ENCODE measurements at places on chromosomes 7 and 10.

DNA sequence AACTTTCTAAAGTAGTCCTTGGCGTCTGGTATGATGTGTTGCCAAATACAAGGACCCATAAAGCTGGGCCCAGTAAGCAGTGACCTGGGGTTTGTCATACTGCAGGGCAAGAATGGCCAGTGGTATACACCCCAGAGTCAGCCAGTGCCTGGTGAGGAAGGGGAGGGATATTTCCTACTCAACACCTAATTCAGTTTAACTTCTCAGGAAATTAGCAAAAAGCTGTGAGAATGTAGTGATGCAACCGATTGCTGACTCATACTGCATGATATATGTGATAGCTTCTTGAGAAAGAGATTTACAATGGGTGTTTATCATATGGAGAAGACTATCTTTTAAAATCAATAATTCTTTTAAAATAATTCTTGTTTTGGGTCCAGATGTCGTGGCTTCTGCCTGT is 889.3 kb upstream of the CELF2 start:
- no peak for DNase-seq

- DNase-seq: no peak
Observed at GRCh38 chr10:2679646-2680045, 387.7 kb upstream of the PFKP start.

- DNase-seq: no peak
Observed at GRCh38 chr10:112535531-112535951, 88.5 kb downstream of the VTI1A start.

GRCh38 chr7:16261654-16262053 is 159.7 kb downstream of the CRPPA start:
- DNase-seq: no peak

DNA sequence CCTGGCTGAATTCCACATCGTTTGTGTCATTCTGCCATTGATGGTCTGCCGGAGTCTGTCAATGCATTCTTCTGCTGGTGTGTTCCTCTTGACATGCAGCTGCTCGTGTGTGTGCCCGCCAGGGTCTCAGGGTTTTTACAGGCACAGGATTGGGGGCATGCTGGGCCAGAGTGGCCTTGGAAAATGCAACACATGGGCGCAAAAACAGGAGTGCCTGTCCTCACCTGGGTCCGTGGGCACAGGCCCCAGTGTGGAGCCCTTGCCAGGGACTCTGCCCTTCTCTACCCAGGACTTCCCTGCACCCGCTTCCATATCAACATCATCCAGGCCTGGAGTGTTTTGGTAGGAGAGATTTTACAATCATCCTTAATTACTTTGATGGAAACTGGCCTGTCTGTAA is 340.7 kb downstream of the KIF20B start:
- no peak for DNase-seq

GRCh38 chr10:117884093-117884492 is 162.6 kb downstream of the RAB11FIP2 start:
- DNase-seq: no peak

DNA sequence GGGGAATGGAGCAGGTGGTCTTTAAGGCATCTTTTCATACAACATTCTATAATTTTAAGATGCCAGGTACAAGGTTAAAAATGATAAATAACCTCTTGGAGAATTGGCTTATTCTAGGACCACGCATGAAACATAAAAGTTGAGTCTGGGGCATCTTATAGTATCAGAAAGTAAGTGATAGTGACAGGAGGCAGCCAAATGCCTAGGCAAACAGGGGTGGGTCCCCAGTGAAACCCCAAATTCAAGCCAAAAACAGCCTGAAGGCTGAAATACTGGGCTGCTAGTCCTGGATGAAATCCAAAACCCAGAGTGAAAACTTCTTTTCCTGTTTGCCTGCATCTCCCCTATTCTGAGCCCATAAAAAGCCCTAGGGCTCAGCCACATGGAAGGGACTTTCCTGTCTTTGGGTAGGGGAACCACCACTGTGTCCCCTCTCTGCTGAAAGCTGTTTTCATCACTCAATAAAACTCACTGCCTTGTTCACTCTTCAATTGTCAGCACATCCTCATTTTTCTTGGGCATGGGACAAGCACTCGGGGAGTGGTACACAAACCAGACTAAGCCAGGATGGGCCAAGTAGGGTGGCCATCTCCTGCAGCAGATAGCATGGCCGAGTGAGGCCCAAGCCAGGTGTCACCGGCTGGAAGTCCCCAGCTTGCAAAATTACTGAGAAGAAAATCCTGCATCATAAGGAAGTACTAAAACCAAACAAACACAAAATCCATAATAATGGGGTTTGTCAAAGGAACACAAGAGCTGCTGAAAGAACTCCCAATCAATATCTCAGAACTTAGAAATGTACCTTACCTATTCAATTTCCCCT is 241.6 kb upstream of the GALNT17 start:
- no peak for DNase-seq

GRCh38 chr10:50941629-50942028 is 56.2 kb upstream of the A1CF start:
- DNase-seq: no peak

DNA sequence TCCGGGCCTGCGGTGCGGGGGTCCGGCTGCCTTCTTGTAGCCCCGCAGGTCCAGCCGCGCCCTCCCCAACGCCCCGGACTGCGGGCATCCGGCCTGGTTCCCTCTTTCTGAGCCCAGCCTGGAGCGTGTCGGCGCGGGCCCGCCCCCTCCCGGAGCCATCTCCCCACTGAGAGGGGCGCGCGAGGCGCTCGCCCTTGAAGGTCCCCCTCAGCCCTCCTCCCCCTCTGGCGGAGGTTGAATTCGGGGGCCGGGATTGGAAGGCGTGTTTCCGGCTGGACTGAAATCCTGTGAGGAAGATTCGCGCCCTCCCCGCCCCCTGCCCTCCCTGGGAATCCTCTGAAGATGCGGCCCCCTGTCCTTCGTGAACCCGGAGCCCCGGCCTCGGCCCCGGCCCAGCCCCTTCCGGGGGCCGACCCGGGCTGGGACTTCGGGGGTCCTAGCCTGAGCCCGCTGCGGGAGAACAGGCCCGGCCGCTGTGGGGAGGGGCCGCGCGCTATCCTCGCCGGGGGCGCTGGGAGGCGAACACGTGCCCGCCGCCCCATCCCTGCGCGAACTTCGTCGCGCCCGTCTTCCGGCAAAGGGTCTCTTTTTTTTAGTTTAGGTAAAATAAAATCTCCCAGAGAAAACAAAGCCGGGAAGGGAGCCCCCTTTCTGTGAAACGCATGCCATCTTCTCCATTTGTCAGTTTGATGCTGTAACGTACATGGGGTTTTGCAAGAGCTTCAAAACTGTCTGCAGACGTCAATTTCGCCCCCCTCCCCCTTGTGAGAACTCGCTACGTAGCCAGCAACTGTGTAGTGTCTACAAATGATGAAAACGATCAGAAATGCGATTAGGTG is 636 bp downstream of the PDCD4 start:
- peak; percentile 90 for DNase-seq

DNA sequence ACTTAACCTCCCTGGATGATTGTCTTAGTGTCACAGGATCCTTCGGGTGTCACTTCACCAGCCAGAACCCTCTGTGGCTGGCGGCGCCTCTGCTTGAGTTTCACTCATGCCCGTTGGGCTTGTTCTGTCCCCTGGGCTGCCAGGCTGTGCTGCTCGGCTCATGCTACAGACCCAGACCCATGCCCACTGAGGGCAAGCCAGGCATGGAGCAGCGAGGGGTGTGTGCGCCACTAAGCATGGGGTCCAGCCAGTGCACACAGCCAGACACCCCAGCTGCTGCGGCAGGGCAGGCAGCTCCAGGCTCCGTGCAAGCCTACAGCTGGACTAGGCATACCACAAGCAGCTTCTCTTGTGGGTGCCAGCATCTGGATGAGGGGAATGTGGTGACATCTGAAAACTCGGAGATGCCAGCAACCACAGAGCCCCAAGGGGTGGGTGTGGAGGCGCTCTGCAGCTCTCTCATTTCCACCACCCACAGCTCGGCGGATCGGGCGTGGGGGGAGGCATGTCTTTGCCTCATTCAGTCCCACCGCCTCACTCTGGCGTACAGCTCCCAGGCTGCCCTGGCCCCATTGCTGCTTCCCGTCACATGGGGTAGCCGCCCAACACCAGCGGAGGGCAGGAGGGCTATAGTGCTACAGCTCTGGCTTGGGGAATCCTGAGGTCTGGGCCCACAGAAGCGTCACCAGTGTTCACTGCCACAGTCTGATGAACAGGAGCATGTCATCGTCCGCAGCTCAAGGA is 269.6 kb upstream of the LRGUK start:
- DNase-seq: no peak

DNA sequence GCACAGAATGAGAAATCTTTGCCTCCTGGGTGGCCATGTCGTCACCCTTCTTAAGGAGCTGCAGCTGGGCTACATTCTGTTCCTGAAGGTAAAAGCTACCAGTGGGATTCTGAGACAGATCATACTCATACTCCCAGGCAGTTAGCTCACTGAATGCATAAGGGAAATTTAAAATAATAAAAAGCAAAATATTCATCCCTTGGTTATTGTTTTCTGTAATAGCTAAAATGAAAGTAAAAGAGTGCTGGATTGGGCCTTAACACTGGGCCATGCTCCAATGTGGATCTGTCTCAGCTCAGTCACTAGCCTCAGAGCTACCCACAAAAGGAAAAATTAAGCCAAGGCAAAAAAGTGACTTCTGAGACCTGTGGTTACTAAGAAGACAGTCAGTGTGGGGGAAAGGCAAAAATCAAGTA is 8.9 kb upstream of the DYNC2I1 start:
- DNase-seq: peak; percentile 36

DNA sequence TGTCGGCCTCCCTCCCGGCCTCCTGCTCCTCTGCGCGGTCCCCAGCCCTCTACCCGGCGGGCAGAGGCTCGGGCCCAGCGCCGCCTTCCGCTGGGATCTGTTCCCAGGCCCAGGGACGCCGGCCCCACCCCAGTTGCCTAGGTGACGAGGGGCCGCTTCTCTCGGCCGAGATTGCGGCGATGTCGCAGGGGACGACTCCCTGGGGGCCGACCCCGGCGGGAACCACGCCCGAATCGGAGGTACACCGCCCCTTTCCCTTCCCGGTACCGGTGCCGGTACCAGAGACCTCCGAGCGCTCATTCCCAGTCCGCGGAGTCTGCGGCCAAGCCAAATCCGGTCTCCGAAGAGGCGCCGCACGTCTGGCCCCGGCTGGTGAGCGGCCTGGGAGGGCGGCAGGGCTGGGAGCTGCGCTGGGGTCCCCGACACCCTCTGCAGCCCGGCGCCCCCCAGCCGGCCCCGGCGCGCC is at the start of gene CABCOCO1:
CABCOCO1 (plus strand) TSS at position 136 of the 466 bp plus-strand sequence; CDS start at position 180, 44 bp downstream.
- DNase-seq: no peak

DNA sequence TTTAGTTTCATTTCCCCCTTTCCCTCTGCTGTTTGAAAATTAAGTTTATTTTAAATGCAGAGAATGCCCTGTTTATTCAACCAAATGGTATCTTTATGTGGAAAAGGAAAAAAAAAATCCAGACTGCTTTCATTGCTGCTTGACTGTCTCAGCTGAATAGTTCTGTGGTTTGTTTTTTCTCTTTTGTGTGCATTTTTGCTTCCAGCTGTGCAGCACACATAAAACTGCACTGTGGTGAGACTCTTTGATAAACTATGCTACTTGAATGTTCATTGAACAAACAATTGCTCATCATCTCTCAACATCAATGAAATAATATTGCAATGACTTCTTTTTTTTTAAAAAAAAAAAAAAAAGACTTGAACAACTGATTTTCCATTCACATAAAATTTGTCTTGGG is 78.6 kb upstream of the GLI3 start:
- no peak for DNase-seq

- no peak for DNase-seq
Observed at GRCh38 chr10:94098896-94099295, 105.2 kb downstream of the PLCE1 start.

- DNase-seq: no peak
Observed at GRCh38 chr10:24334279-24334939, 125.5 kb downstream of the KIAA1217 start.

GRCh38 chr10:129978322-129978721 is 14.2 kb upstream of the EBF3 start:
- DNase-seq: no peak

DNA sequence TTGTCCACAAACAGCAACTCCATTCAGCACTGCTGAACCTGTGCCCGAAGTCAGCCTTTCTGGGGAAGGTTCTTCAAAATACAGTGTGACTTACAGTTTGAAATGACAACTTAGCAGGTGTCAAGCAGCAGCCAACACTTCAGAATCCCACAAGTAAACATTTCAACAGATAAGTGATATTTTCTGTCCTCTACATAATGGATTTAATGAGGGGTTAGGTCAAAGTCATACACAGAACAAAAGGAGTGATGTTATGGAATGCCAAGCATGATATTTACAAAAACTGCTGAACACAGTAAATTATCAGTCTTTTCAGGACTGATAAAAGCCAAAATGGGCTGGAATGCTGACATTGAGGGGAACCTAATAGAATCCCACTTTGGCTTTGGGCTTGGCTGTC is 77.6 kb upstream of the JAZF1 start:
- DNase-seq: no peak

GRCh38 chr10:24824536-24824935 is 100.8 kb upstream of the ARHGAP21 start:
- no peak for DNase-seq

DNA sequence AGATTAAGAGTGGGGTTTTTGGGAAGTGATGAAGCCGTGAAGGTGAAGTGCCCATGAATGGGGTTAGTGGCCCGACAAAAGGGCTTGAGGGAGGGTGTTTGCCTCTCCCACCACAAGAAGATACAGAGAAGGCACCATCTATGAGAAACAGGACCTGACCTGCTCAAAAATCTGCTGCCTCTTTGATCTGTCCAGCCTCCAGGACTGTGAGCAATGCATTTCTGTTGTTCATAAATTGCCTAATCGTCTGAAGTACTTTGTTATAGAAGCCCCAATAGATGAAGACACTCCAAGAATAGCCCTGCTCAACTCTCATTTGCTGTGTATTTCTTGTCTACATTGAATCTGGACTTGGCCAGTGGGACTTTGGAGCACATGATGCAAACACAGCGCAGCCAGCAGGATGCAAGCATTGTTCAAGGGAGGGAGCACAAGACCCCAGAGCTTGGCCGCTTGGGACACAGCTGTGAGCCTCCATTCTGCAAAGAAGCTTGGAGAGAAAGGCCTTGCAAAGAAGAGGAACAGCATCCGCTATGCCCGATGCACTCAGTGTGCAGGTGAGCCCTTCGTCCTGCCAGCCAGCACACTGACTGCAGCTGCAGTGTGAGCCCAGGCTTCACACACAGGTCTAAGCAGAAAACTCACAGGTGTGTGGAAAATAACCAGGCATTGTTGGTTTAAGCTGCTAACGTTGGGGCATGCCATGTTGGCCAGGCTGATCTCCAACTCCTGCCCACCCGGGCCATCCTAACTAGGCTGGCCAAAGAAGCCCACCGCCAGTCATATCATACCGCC is 73.2 kb upstream of the KLF6 start:
- no peak for DNase-seq

Data from CD4-positive, alpha-beta T cell treated with Interleukin-10 for 1 hour (primary cell).